ENCODE measurements at places on chromosomes 3 and 15. TPM values are rescaled to one million over a fixed set of nuclear protein-coding genes. Genes with fewer than 3 reads are reported as not detected.

POTEB2 gene
- not detected for total RNA-seq

SCN11A gene
- total RNA-seq: not detected

CCDC9B gene
- total RNA-seq: 16.5 TPM

TBC1D23 gene
- total RNA-seq: 13.2 TPM

DAZL gene
- total RNA-seq: not detected

CACNA2D3 gene
- total RNA-seq: not detected

PODXL2 gene
- total RNA-seq: 10.3 TPM

PROS1 gene
- total RNA-seq: 9.7 TPM

NEIL1 gene
- total RNA-seq: 2.4 TPM

PDIA5 gene
- total RNA-seq: 25.3 TPM

ARID3B gene
- 4.8 TPM for total RNA-seq

GOLGA6A gene
- total RNA-seq: 0.08 TPM

GRAMD1C gene
- not detected for total RNA-seq

GRIP2 gene
- total RNA-seq: 0.97 TPM

LRTM1 gene
- not detected for total RNA-seq

PLA1A gene
- 0.27 TPM for total RNA-seq

ITPKA gene
- 2.2 TPM for total RNA-seq

ALS2CL gene
- 6.3 TPM for total RNA-seq

TM4SF18 gene
- total RNA-seq: 27.6 TPM

PRSS50 gene
- not detected for total RNA-seq

C2CD4A gene
- not detected for total RNA-seq

MRPL3 gene
- 101 TPM for total RNA-seq

SLC6A11 gene
- not detected for total RNA-seq

EXD1 gene
- total RNA-seq: not detected

FANCD2OS gene
- not detected for total RNA-seq

DPPA2 gene
- not detected for total RNA-seq

DLL4 gene
- 0.35 TPM for total RNA-seq

KBTBD12 gene
- total RNA-seq: not detected

SELENOS gene
- total RNA-seq: 148 TPM

FAM227B gene
- total RNA-seq: 0.80 TPM

ST8SIA2 gene
- 0.41 TPM for total RNA-seq

TMEM212 gene
- total RNA-seq: not detected

PLCB2 gene
- total RNA-seq: 0.69 TPM

SERINC4 gene
- 0.10 TPM for total RNA-seq

SIDT1 gene
- 0.96 TPM for total RNA-seq

DNAH12 gene
- total RNA-seq: 0.02 TPM

TLE3 gene
- 19.8 TPM for total RNA-seq

ZBTB20 gene
- 1.1 TPM for total RNA-seq

YEATS2 gene
- 12.7 TPM for total RNA-seq

FMN1 gene
- 0.16 TPM for total RNA-seq

INAFM2 gene
- 6.8 TPM for total RNA-seq

ATR gene
- 11.5 TPM for total RNA-seq

ILDR1 gene
- total RNA-seq: not detected

SSUH2 gene
- 0.65 TPM for total RNA-seq

TTLL13 gene
- 0.61 TPM for total RNA-seq

Data from A549 treated with RU486 at 1 μM for 4 hours (cell line).